Activated naive CD8-positive, alpha-beta T cell treated with anti-CD3 and anti-CD28 coated beads for 36 hours (primary cell): ENCODE measurements at places on chromosomes 12 and 14.

DNA sequence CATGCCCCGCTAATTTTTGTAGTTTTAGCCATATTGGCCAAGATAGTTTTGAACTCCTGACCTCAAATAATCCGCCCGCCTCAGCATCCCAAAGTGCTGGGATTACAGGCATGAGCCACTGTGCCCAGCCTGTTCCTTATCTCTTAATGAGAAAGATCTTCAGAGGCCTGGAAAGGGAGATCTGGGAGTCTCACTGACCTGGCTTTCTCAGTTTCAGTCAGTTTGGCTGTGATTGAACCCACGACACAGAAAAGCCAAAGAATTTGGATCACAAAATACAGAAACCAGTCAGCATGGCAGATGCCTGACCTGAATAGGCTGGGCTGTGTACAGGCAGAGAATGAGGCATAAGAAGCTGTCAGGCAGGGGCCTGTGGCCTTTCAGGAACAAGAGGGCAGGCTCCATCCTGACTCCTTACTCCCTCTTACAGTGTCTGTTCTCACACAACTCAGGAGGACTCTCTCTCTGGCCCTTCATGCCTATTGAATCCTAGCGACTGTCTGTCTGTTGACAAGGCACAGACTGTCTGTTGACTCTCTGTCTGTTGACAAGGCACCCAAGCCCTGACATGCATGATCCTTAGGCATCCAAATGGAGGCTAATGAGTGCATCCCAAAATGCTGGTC is 366.5 kb upstream of the CCDC196 start:
- DNase-seq = no peak

DNA sequence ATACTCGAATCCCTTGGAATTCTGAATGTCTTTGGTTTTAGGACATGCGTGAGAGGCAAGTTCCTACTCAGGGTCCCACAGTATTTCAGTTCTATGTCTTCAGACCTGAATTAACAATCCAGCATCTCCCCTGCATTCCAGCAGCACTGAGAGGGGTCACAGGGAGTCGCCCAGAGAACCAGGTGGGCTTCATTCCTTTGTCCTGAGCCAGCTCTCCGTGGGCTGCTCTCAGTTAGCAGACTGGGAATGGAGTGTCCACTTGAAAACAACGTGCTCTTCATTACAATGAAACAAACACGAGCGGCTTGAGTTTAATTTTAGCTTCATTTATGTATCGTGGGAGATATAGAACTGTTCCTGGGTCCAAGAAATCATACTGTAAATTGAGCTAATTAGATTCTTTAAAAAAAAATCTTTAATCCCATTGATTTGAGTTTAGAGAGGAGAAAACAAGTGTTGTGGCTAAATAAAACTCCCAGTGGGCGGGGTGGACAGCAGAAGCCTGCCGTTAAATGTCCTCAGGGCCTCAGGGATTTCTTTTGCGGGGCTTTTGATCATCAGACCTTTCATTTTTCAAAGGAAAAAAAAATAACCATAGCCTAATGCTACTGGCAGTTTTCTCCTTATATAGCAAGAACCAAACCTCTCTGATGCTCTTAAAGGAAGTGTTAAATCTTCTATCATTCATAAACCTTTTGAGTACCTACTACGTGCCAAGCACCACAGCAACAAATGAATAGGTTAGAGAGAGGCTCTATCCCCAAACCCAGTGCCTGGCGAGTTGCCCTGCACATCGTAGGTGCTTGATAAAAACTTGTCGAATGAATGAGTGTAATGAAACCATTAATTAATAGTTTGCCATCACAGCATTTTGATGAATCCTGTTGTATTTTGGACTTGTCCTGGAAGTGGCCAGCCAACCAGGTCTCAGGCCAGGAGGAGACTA is 140.4 kb downstream of the CHST11 start:
- no peak for DNase-seq

DNA sequence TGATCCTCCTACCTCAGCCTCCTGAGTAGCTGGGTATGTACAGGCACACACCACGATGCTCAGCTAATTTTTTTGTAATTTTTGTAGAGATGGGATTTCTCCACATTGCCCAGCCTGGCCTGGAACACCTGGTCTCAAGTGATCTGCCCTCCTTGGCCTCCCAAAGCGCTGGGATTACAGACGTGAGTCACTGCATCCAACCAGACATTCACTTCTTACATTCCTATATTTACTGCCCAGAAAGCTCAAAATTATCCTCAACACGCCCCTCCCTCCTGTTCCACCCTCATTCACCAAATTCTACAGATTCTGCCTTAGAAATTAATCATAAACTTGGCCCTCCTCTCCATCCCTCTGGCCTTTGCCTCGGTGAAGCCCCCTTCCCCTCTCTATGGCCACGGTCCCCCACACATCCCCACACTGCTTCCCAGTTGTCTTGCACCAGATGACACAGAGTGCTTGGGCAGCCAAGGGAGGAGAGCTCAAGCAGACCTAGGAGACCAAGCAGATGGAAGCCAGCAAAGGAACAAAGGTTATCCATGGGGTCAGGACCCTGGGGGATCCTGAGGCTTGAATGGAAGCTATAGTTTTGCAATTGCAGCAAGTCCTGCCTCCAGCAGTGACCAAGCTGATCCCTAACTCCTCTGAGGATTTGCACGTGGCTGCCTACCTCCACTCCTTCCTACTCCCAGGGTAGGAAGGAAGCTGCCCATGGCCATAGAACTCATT is 213.2 kb upstream of the FOXN3 start:
- no peak for DNase-seq

DNA sequence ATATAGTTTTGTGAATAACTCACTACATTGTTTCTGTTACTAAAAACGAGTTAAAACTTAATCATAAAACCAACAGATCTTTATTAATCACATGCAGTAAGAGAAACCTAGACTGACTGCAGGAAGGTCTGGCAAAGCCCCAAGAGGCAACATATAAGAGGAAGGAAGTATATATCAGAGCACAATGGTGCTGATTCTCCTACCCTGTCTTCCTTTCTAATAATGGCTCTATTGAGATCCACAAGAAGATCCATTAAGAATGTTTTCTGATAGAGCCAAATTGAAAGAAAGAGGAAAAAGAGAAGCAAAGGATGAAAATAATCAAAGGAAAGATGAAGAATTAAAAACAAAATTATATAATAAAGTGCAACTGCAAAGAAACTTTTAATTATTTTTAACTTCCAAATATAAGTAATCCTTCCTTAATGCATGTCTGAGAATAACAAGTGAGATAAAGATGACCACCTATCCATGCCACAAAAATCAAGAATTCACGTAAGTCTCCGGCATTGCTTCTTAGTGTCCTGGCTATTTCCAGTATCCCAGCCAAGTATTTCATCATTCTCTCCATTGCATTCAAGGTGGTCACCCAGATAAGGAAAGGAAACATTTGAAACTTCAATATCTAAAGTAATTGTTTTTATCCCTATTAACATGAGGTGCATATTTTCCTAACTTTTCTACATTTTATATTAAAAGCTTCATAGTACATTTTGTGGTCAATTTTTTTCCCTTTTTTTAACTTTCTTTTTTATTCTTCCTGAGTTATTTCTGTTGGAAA is 62.2 kb downstream of the SOX5 start:
- no peak for DNase-seq

DNA sequence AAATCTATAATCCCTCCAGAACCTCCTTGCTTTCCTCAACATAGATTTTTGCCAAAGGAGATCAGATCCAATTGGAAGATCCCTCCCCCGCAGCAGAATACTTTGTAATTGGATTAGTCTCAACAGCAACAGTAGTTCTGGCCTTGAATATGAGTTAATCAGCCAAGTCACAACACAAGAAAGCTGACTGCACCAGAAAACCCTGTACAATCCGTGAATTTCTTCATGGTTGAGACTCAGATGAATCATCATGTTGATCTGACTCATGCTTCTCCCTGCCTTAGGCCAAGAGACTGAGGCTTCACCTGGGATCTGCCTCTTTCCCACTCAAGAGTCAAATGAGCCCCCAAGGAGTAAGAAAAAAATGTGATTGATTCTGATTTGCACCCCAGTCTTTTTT is 3.0 kb upstream of the METTL17 start:
- DNase-seq = no peak

DNA sequence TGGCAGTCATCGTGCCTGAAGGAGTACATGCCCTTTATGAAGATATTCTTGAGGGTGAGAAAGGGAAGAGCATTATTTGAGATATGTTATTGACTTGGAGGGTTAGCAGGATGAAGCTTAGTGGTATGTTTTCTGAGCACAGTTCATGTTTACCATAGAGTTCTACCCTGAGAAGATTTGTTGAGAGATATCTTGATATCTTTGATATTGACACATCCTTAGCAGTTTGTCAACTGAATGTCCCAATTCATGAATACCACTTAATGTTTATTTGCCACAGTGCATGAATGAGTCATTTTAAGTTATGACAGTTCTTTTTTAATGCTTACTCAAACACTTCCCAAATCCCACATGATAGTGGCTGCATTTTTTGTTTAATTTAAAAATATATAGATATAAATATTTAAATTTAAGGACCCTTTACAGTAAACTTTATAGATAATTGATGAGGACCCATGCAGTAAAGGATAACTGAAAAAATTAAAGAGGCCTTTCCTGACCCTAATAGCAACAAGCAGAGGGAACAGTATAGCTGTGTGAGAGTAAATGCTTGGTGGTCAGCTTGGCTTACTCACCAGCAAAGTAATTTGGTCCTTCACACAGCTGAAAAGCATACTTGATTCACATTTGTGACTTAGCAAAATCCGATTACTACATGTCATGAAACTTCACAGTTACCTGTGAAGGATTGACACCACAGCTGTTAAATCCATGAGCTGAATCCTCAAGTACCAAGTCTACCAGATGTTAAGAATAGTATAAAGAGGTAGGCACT is 25.8 kb downstream of the SLC39A9 start:
- DNase-seq = no peak

DNA sequence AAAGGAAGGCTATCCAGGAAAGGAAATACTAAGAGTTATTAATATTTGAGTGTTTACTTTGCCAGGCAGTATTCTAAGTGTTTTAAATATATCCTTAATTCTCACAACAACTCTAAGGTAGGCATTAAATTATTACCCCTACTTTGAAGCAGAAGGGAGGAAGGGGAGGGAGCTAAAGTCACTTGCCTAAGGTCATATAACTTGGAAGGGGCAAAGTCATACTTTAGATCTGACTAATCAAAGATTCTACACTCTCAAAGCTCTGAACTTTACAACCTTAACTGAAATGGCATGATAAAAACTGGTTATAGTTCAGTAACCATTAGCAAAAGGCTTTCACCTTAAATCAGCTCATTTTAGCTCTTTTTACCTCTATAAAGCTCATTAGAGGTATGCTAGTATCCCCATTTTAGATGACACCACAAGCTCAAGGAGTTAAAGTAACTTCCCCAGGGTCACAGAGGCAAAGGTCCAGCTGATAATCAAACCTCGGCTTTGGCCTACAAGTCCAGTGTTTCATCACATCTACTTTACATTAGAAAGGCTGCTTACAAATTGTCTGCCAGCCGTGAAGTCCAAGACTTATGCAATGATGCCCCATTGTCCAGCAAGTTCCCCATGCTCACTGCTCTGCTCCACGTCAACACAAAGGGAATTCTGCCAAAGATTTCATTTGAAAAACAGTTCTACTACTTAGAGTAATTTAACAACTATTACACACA is 223.9 kb downstream of the MED13L start:
- no peak for DNase-seq

- no peak for DNase-seq
These were observed 26.1 kb downstream of the KCTD10 start for GRCh38 chr12:109450980-109451379.

DNA sequence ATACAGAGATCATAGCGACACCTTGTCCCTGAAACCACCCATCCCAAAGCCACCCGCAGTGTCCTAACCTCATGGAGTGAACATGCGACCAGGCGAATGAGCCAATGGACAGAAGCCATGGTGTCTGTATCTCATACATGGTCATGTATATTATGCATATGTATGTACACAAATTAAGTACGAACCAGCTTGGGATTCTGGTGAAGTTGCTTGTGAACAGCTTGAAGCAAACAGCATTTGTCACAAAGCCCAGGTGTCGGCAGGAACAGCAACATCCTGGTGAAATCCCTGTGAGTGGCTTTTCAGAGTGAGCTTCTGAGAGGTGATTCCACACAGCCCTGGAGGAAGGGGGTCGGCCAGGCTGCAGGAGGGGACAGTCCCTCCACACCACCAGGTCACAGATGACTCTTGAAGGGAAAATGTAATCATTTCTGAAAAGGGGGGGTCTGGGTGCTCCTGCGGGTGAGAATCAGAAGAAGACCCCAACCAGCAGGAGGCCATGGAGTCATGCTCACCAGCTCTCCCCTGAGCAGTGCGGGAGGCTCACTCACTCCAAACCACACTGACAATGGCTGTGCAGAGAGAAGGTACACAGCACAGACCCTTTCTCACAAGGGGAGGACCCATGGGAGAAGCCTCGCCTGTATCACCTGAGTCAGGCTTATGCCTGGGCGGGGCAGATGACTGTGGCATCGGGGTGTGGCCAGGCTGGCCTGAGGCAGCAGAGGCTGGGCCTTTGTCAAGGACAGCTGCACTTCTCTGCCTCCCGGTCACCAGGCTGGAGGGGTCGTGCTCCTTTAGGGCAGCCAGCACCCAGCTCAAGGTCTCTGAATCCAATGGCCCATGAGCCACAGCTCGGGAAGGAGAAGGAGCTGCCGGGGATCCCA is 14.3 kb downstream of the CHGA start:
- peak; percentile 22 for DNase-seq

GRCh38 chr14:57297852-57298251 is 29.1 kb downstream of the AP5M1 start:
- DNase-seq = no peak

DNA sequence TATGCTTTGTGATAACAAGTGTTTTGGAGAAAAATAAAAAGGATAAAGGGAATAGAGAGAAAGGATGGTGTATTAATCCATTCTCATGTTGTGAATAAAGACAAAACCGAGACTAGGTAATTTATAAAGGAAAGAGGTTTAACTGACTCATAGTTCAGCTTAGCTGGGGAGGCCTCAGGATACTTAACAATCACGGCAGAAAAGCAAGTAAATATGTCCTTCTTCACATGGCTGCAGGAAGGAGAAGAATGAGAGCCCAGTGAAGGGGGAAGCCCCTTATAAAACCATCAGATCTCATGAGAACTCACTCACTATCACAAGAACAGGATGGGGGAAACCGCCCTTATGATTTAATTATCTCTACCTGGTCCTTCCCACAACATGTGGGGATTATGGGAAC is 18.1 kb upstream of the C12orf42 start:
- no peak for DNase-seq

DNA sequence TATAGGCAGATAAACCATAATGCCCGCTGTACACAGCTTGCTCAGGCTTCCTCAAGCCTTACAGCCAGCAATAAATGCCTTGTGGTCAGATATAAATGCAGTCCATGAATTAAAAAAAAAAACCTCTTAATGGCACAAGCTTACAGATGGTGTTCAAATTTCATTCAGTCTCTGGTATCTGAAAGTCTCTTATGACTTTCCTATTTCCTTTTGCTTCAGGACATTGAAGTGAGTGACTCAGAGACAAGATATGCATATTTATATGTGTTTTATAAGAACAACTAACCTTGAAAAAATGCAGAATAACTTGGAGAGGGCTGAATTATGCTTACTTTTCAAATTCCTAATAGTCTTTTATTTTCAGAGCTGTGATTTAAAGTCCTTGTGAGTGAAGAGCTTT is 426.9 kb upstream of the MIS18BP1 start:
- no peak for DNase-seq

GRCh38 chr14:34754687-34755086 is 40.3 kb upstream of the CFL2 start:
- no peak for DNase-seq

- DNase-seq = no peak
These were observed 326.8 kb downstream of the ALG10 start for GRCh38 chr12:34348836-34349672.

- no peak for DNase-seq
These were observed 1.2 kb downstream of the EDDM3B start for GRCh38 chr14:20769421-20769820.
